Endodermal cell (in vitro differentiated cells): ENCODE measurements at places on chromosomes 7 and 10. TPM values are rescaled to one million over a fixed set of nuclear protein-coding genes. Genes with fewer than 3 reads are reported as not detected.

DNA sequence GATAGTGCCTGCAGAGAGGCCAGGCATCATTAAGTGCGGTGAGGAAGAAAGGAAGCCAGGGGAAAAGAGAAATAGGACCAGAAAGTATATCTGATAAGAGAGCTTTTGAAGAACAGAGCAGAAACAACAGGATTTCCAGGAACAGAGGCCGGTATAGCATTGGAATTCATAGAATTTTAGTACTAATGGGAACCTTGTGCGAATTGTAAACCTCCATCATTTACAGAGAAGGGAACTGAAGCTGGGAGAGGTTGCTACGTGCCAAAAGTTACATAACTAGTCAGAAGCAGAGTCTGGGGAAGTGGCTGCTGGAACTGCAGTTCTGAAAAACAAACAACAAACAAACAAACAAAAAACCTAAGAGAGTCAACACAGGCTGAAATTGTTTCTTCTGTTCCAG, 5.4 kb upstream of the ZMYND11 start:
- DNase-seq, result no peak
- no peaks in the 10 kb centered on the region for H3K4me1 ChIP-seq
- no peaks in the 10 kb centered on the region for H3K36me3 ChIP-seq
- no peak overlapping the region for H3K4me3 ChIP-seq

- H3K27ac ChIP-seq, result no peak overlapping the region
- DNase-seq, result no peak
- H3K36me3 ChIP-seq, result no peaks in the 10 kb centered on the region
- H3K27me3 ChIP-seq, result no peaks in the 10 kb centered on the region
- no peak overlapping the region for H3K4me3 ChIP-seq
Observed at GRCh38 chr10:36578306-36578705, 547.1 kb upstream of the ANKRD30A start.

GRCh38 chr7:68783684-68784083, 814.6 kb upstream of the AUTS2 start:
- DNase-seq, result no peak
- no peak overlapping the region for H3K4me3 ChIP-seq
- H3K36me3 ChIP-seq, result no peaks in the 10 kb centered on the region

- H3K4me3 ChIP-seq, result no peak overlapping the region
- no peak overlapping the region for H3K27ac ChIP-seq
- H3K27me3 ChIP-seq, result no peaks in the 10 kb centered on the region
Observed at GRCh38 chr7:128021366-128021765, 9.9 kb downstream of the LRRC4 start.

- H3K27me3 ChIP-seq, result no peaks in the 10 kb centered on the region
- no peak overlapping the region for H3K27ac ChIP-seq
- H3K4me1 ChIP-seq, result no peaks in the 10 kb centered on the region
- DNase-seq, result no peak
- H3K4me3 ChIP-seq, result no peak overlapping the region
Observed at GRCh38 chr10:42475168-42476098, 162.9 kb downstream of the ZNF33B start.

SPDYE11 gene
- total RNA-seq, result not detected in 2 replicates

COL17A1 gene
- 2.1 to 2.3 TPM (median 2.2 TPM) in 3 replicates for total RNA-seq

KCNMA1 gene
- total RNA-seq, result 1.2 and 1.3 TPM in 2 replicates
